ENCODE measurements at places on chromosomes 7 and 10. TPM values are rescaled to one million over a fixed set of nuclear protein-coding genes. Genes with fewer than 3 reads are reported as not detected.

Gene ZNF365
- 6.5 TPM for total RNA-seq

Gene OLAH
- total RNA-seq, result under 0.01 TPM

Gene OGDH
- 74.4 TPM for total RNA-seq

Gene NXPH1
- not detected for total RNA-seq

Gene GPC2
- total RNA-seq, result 0.99 TPM

Gene TAS2R5
- 0.79 TPM for total RNA-seq

Gene TMEM213
- not detected for total RNA-seq

Gene ABCB1
- total RNA-seq, result 3.9 TPM

Gene TFR2
- 0.40 TPM for total RNA-seq

Gene SPDYE18
- 0.56 TPM for total RNA-seq

Gene CCDC3
- 21.1 TPM for total RNA-seq

Gene C7orf33
- not detected for total RNA-seq

Gene CTAGE4
- 0.66 TPM for total RNA-seq

Gene GHITM
- total RNA-seq, result 190 TPM

Gene GARIN1A
- total RNA-seq, result 1.6 TPM

Gene ELFN1
- total RNA-seq, result under 0.01 TPM
